ENCODE measurements at places on chromosomes 5 and 9. TPM values are rescaled to one million over a fixed set of nuclear protein-coding genes. Genes with fewer than 3 reads are reported as not detected.

The ADAMTS16 gene
- total RNA-seq: not detected

The SLC25A2 gene
- total RNA-seq: 0.39 TPM

- DNase-seq: peak; percentile 11
- no peaks in the 10 kb centered on the region for H3K27me3 ChIP-seq
- no peak overlapping the region for H3K4me3 ChIP-seq
- no peaks in the 10 kb centered on the region for H3K36me3 ChIP-seq
- H3K4me1 ChIP-seq: no peaks in the 10 kb centered on the region
Observed at GRCh38 chr5:146825033-146825432, 53.5 kb downstream of the PPP2R2B start.

DNA sequence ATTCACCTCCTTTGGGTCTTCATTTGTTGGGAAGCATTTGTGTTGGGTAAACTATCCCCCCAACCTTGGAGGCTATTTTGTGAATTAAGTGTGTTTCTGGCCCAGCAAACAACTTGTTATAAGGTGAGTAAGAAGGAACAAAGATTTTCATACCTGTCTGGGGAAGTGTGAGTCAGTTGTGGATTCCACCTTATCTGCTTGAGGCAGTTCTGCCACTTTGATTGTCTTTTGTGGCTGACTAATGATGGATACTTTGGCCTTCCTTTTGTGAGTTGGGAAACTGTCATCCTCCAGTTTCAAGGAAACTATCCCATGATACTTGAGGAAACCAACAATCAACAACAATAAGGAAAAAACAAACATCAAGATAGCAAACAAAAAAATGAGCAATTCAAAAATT lies 24.6 kb upstream of the CER1 start:
- H3K4me1 ChIP-seq: peaks cover 47% of the 10 kb centered on the region
- H3K36me3 ChIP-seq: no peaks in the 10 kb centered on the region
- no peak for DNase-seq
- no peak overlapping the region for H3K4me3 ChIP-seq
- no peaks in the 10 kb centered on the region for H3K27me3 ChIP-seq
- H3K27ac ChIP-seq: peak overlapping the region; percentile 58

DNA sequence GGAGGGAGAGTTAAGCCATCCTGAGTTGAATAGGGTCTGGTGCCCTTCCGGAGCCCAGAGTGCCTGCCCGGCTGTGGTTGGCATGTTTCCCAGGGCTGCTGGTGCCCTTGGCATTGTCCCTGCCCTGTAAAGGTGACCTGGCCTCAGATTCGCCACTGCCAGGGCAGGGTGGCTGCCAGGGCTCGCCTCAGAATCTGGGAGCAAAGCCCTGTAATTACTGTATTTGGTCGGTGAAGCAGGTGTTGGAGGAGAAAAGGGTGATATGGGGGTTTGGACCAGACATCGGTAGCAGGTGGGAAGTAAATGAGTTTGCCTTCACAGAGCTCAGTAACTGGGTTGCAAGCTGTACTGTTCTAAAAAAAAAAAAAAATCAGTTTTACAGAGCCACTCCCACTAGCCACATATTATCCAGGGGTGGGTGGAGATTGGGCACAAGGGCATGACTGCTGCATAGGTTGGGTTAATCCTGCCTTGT lies 47.6 kb downstream of the RGS3 start:
- no peaks in the 10 kb centered on the region for H3K27me3 ChIP-seq
- peaks cover 54% of the 10 kb centered on the region for H3K4me1 ChIP-seq
- H3K36me3 ChIP-seq: peaks cover 37% of the 10 kb centered on the region
- H3K4me3 ChIP-seq: no peak overlapping the region
- DNase-seq: no peak
- H3K27ac ChIP-seq: peak overlapping the region; percentile 15

DNA sequence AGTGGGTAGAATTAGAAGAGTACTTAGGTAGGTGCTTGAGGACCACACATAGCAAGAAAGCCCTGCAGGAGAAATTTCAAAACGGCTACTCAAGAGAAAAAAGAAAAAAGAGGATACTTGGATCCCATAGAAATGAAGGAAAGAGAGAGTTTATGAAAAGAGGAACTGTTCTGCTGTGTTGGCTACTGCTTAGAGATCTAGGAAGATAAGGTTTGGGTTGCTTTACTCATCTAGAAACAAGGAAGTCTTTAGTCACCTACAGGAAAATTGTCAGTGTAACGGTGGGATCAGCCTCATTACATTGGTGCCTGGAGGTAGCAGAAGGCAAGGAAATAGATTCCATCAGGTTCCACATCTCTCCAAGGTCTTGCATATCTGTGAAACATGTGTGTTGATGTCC lies 14.8 kb upstream of the C5orf46 start:
- H3K36me3 ChIP-seq: no peaks in the 10 kb centered on the region
- no peaks in the 10 kb centered on the region for H3K4me1 ChIP-seq
- no peak for DNase-seq
- no peaks in the 10 kb centered on the region for H3K27me3 ChIP-seq

- no peaks in the 10 kb centered on the region for H3K36me3 ChIP-seq
- H3K4me1 ChIP-seq: no peaks in the 10 kb centered on the region
- no peaks in the 10 kb centered on the region for H3K27me3 ChIP-seq
- no peak overlapping the region for H3K4me3 ChIP-seq
- no peak overlapping the region for H3K27ac ChIP-seq
- DNase-seq: no peak
Observed at GRCh38 chr5:124576848-124577409, 169.5 kb downstream of the ZNF608 start.

DNA sequence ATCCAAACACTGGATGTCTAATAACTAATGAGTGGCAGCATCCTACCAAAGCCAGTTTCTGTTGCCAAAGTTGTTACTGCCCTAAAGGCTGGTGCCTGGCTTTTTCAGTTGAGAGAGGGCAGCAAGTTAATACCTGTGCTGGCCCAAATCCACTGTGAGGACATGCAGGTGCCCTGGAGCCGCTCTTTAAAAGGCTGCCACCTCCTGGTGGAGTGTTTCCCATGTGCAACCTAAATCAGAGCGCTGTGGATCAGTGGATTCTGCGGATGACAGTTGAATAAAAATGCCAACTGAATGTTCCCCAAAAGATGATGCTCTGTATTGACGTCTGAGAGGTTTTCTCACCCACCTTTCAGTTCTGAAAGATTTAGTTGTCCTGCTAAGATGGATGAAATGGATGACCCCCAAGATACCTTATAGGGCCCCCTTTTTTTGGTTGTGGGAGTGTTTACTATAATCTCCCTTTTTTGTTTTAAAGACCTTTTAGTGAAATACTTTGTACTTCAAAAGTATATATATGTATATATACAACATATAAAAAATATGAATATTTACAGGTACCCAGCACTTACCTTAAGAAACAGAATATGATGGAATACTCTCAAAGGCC lies 146.4 kb downstream of the EGFLAM start:
- H3K4me1 ChIP-seq: peaks cover 25% of the 10 kb centered on the region
- H3K4me3 ChIP-seq: no peak overlapping the region
- no peaks in the 10 kb centered on the region for H3K27me3 ChIP-seq

The CARTPT gene
- not detected for total RNA-seq

DNA sequence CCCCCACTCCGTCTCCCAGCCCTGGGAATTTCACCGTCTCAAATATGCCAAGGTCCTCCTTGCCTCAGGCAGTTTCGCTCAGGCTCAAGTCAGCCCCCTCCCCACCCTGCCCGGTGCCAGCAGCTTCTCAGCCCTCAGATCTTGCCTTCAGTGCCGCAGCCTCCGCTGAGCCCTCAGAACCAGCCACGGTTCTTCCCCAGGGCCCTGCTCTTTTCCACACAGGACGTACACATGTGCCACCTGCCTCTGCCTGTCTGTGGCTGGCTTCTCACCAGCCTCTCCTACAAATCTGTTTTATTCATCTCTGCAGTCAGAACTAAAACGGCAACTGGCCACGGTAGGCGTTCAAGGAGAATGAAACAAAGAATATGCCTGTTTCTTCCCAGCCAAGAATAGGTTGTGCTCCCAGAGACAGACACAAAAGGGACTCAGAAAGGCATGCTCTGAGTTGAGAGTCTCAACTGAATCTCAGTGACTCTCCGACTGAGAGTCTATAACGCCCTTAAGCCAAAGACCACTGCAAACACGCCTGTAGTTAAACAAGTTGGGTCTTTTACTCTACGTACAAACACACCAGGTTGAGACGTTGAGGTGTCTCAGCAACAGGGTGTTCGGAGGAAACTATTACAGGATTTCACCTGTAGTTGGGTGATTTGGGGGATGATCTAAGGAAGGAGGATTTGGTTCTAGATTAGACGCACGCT lies 10.6 kb upstream of the GRIN1 start:
- peak overlapping the region; percentile 51 for H3K4me3 ChIP-seq
- H3K4me1 ChIP-seq: peaks cover 26% of the 10 kb centered on the region
- no peak for DNase-seq
- no peaks in the 10 kb centered on the region for H3K27me3 ChIP-seq
- peak overlapping the region; percentile 16 for H3K27ac ChIP-seq
- H3K36me3 ChIP-seq: no peaks in the 10 kb centered on the region

DNA sequence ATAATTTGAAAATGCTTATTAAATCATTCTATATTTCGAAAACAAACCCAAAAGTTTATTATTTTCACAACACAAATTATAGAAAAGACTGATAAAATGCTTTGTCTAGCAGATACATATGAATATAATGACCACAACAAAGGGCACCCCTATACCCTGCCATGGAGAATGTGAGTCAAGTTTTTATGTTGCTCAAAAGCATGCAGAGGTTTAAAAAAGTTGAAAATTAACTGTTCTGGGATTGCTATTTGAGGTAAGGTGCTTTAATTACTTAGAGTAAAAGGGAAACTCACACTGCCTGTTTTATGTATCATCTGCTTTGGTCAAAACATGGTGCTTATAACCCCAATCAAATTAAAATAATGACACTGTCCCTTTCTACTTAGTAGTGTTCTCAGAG lies 41.0 kb downstream of the MLANA start:
- H3K27me3 ChIP-seq: no peaks in the 10 kb centered on the region
- no peak overlapping the region for H3K4me3 ChIP-seq
- H3K36me3 ChIP-seq: no peaks in the 10 kb centered on the region
- no peak overlapping the region for H3K27ac ChIP-seq

The KIAA0825 gene
- total RNA-seq: 1.3 TPM

- peaks cover 6% of the 10 kb centered on the region for H3K4me1 ChIP-seq
- H3K27ac ChIP-seq: no peak overlapping the region
- no peak overlapping the region for H3K4me3 ChIP-seq
- no peaks in the 10 kb centered on the region for H3K27me3 ChIP-seq
Observed at GRCh38 chr9:3507395-3508077, 18.3 kb downstream of the RFX3 start.

DNA sequence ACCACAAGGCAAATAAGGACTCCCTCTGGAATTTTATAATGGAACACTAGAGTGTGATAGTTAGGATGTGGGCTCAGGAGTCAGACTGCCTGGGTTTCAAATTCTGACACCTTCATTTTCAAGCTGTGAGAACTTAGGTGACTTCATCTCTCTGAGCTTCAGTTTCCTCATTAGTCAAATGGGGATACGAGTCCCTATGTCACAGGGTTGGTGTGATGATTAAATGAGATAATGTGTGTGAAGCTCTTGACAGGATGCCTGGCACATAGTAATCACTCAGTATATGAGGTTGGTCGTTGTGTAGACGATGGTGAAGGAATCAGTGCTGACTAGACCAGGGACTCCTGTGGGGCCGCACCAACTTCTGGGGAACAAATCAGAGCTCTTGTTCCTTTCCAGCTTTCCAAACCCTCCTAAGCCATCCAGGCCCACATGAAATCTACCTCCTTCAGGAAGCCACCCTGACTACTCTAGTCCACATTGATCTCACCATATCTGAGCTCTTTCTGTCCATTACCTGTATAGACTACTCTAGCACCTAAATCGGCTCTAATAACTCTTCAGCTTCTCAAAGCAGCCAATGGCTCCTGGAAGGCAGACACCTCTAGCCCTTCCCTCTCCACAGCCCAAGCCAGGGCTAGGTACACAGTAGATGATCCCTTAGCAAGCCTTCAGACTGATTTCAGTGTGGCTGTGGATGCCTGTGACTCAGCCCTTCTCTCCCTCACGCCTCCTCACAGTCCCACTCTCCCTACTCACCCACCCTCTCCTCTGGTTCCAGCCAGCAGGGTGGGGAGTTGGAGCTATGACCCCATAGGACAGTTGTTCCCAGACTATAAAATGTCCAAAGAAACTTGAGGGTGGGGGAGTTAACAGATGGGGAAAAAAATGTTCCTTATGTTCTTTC lies 2.5 kb upstream of the TCF7 start:
- H3K36me3 ChIP-seq: no peaks in the 10 kb centered on the region
- no peak for DNase-seq
- peaks cover 9% of the 10 kb centered on the region for H3K4me1 ChIP-seq
- peaks cover 16% of the 10 kb centered on the region for H3K27me3 ChIP-seq

DNA sequence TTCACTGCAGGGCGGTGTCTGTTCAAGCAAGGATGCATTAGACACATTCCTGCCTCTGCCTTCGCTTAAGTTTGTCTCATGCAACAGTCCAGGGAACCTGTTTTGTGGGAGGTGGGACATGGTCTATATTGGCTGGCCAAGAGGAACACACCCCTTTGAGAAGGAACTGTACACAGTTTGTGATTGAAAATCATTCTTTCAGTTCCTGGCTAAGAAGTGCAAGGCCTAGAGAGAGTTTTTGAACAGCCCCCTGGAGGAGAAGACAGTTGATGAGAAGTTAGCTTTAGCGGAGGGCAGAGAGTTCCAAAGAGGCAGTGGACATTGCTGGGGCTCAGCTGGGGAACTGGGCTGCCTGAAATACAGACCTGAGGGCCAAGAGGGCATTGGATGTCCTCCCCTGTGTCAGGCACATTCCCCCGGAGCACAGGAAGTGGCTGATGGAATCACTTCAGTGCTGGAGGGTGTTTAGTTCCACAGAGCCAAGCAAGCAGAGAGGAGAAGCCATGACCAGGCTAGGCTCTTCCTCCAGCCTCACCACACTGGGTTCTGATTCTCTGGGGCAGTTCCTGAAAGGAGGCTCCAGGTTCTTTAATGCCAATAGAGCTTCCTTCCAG lies 66.6 kb downstream of the RGS3 start:
- H3K36me3 ChIP-seq: peaks cover 81% of the 10 kb centered on the region
- DNase-seq: no peak
- no peak overlapping the region for H3K27ac ChIP-seq
- peaks cover 5% of the 10 kb centered on the region for H3K4me1 ChIP-seq
- no peak overlapping the region for H3K4me3 ChIP-seq
- no peaks in the 10 kb centered on the region for H3K27me3 ChIP-seq

The ZFR gene
- 60.1 TPM for total RNA-seq
